ENCODE measurements at places on chromosomes 2 and 18.

- no peak for DNase-seq
These were observed 525.9 kb downstream of the TMEM182 start for GRCh38 chr2:103287746-103288145.

- no peak for DNase-seq
These were observed 236.8 kb upstream of the HS6ST1 start for GRCh38 chr2:128555433-128555832.

DNA sequence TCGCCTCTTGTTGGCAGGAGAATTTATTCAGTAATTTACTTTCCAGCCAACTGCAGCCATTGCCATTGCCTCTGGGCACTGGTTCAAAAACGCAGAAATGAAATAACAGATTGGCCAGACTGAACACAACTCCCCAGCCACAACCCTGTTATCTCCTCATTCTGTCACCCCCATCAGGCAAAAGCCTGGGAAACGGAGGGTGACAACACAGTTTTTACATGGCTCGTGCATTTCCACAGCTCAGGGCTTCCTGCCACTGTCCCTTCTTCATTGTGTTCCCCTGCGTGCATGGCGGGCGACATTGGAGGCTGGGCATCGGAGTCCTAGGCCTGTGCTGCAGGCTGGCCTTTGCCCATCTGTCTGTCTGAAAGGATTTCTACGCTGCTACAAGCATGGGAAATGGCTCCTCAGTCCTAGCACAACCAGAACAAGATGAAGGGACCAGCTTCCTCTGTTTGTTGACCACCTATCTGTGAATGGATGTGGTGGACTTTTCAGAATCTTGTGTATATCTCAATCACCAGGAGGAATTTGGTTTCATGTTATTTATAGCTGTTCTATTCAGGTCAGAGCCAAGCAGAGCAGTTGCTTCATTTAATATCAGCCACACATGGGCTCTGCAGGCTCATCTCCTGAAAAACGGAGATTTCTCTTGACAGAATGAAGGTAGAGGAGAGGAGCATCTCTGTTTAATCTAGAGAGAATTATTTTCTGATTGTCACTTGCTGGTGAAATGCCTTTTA is 107.0 kb downstream of the MGAT5 start:
- DNase-seq = peak; percentile 6

DNA sequence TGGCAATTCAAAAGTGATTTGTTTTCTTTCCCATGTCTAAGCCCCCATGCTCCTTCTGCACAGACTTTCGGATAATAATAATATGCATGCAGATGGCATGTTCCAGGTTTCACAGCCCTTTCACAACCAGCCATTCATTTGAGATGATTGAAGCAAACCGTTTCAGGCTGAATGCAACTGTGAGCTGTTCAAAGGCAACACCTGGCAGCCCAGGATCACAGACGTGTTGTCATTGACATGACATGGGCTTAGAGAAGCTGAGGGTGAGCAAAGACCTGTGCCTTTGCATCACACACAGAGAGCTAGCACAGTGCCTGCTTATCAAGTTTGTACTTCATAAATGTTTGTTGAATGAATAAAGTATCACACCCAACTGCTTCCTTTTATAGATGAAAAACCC is 12.4 kb upstream of the ERMN start:
- no peak for DNase-seq

DNA sequence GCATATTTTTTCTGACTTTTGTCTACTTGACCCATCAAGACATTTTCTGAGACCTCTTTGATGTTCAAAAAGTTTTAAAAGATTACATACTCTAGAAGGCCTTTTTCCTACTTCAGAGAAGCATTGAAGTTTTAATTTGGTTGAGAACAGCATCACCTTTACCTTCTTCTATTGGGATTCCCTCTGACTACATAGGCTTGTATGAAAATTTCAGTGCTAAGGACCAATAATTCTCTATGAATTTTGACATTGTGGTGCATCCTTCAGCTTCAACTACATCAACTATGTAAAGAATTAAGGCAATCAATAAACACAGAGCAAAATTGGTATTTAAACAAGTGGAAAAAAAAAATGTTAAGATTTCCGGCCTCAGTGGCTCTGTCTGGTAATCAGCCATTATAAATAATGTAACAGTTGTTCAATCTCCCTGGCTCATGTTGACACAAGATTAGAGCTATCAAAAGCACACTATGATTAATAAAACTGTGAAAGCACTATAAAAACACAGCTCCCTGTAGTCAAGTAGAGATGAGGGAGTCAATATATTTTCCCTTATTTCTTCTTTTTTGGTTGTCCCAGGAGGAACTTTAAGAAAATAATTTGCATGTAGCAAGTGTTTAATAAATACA is 627.0 kb upstream of the SYT4 start:
- no peak for DNase-seq

DNA sequence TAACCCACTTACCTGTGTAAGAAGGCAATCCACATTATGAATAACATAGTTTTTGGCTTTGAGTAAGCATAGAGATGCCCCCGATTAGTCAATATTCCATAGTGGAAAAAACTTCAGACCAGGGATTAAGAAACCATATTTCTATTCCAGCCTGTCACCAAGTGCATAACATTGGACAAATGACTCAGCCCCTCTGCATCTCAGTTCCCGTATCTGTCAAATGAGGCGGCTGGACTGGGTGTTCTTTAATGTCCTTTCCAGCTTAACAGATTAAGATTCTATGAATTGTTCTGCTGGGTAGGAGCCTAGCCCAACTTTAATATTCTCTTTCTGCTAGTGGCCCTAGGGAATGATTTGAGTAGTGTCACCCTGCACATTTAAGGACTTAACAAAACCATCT is 11.8 kb upstream of the FTCDNL1 start:
- DNase-seq = no peak

DNA sequence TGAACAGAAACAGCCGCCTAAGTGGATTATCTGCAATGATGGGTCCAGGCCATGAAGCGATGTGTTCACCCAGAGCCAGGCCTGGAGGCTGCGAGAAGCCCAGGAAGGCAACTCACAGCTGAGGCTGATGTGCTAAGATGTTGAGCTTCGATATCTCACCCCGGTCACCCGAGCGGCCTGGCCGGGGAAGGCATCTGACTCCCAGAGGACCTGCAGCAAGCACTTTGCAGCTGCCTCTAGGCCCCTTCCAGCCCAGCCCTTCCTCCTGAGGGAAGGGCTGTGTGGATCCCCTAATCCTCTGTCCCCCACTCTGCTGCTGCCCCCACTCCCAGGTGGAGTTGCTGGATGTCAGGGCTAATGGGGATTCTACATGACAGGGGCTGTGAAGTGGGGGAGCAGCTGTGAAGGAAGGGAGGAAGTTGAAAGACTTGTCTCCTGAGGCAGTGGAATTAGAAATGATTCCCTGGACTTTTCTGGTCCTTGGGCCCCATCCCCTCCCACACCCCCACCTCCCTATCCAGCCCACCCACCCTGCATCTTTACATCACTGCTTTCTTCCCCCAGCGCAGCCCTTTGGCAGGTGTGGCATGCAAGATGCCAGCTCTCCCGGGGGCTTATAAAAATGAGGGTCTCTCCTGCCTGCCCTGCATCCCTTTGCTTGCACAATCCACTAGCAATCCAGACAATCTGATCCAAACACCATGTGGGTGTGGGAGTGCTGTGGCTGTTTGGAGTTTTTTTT is 4.3 kb downstream of the ATP6V1B1 start:
- no peak for DNase-seq

- no peak for DNase-seq
These were observed 14.6 kb upstream of the TNS1 start for GRCh38 chr2:218017211-218018053.

DNA sequence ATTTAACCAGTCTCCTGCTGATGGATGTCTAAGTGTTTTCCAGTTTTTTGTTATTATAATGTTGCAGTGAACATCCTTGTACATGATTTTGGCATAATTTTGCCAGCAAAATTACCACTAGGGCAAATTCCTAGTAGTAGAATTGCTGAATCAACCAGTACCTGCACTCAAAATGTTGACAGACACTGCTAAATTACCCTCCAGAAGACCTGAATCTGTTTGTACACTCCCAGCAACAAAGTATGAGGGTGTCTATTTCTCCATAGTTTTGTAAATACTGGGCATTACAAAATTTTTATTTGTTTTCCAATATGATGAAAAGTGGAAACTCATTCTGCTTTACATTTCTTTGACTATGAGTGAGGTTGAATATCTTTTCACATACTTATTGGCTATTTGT is 11.2 kb upstream of the MAT2A start:
- DNase-seq = no peak

DNA sequence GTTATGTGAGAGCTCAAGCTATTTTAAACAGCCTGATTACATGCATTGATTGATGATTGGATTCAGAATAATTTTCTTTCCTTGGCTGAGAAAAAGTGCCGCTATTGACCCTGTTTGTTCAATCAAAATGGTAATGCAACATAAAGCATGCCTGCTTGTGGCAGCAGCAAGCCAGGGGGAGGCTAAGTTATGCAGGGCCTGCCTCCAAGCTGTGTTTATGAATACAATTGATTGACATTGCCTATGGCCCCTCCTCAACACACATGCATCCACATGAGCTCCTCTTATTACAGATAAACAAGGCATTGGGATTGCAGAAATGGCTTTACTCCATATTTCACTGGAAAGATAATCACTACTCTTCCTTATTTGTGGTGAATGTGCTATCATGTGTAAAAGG is 395.6 kb downstream of the TDRD15 start:
- DNase-seq = no peak

- DNase-seq = peak; percentile 81
These were observed 61.8 kb upstream of the GPR45 start for GRCh38 chr2:105179469-105180372.

GRCh38 chr2:28227498-28227897 is 165.2 kb upstream of the FOSL2 start:
- DNase-seq = no peak

DNA sequence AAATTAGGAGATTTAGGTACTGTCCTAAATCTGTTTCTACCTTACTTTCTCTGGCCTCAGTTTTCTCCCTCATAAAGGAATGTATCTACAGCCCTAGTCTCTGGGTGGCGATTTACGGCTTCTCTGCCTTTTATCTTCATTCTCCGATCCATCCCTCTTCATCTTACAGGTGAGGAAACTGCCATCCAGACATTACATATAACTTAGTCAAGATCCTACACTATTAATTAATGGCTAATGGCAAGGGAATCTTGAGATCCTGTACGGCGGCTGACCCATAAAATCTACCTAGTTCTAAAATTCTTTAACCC is 386 bp upstream of the YIPF4 start:
- no peak for DNase-seq

DNA sequence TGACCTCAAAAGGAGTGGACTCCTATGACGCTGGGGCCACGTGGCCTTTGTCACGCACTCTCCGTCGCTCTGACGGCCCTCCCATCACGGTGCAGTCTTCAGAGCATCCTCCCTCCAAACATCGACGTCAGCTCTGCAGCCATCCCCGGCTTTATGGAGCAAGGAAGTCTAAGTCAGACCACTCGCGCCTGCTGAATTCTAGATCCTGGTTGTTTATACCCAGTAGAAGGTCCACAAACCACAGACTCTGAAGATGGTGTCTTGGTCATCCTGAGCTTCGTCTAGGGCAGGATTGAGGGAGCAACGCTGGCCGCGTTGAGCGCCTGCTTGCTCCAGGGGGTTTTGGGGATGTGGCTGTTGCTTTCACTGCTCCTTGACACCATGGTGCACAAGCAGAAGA is 228.0 kb upstream of the SALL3 start:
- no peak for DNase-seq

DNA sequence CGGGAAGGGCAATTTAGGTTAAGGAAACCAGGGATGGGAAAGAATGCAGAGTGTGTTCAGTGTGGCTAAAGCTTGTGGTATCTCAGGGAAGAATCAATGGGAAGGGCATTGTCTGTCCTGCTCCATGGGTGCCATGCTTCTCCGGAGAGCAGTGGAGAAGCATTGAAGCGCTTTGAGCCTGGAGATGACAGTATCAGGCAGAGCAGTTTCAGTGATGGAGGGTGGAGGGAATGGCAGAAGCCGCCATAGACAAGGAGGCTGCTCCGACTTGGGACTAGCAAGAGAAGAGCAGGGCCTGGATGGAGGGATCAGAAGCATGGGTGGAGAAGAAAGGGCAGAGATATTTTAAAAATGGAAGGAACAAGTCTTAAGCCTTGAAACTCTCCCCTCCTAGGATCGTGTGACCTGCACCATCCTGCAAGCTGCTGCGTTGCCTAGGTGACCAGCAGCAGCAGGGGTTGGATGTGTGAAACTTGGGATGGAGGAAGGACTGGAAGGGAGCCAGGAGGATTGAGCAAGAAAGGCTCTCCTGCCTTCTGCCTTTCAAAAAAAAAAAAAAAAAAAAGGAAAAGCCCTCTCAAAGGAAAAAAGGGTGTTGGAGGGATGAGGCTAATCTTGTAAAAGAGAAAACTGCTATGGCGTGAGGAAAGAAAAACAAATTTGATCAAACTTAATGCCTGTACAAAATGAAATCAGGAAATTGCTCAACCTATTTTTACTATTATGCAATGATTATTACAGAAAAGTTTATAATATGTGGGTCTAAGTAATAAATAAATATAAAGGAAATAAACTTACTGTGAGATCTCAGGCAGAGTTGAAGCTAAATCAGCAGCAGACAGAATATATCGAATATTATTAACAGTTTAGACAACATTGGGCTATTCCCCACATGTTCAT is 493.8 kb upstream of the NRP2 start:
- no peak for DNase-seq

GRCh38 chr2:144331674-144332355 is 188.1 kb downstream of the ZEB2 start:
- DNase-seq = no peak

DNA sequence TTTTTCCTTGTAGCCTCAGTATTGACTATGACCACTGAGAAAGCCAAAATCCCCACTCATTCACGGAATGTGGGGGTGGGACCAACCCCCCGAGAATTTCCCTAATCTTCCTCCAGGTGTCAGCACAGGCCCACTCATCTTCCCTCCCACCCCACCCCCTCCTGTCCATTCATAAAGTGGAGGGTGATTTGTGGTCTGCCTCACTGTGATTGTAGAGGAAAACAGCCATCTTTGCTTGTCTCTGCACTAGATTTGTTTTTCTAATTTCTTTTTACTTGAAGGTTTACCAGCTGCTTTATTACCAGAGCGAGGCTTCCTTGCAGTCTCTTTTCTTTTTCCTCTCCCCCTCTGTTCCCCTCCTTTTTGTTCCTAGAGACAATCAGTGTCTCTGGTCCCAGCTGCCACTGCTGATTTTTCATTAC is 171.8 kb downstream of the ICOS start:
- DNase-seq = peak; percentile 44

GRCh38 chr2:63790906-63791305 is 50.8 kb upstream of the UGP2 start:
- no peak for DNase-seq

All from hematopoietic multipotent progenitor cell treated with erythropoietin and hydrocortisone succinate and interleukin-3 and kit ligand, for 6 days (in vitro differentiated cells).